Endothelial cell (in vitro differentiated cells): ENCODE measurements at places on chromosomes 6 and 20. TPM values are rescaled to one million over a fixed set of nuclear protein-coding genes. Genes with fewer than 3 reads are reported as not detected.

The PRL gene
- total RNA-seq = not detected

The DZANK1 gene
- 4.2 TPM for total RNA-seq

GRCh38 chr6:147617366-147617765 lies 108.9 kb downstream of the SAMD5 start:
- H3K4me1 ChIP-seq = no peaks in the 10 kb centered on the region
- H3K27ac ChIP-seq = no peak overlapping the region
- no peak for DNase-seq
- H3K4me3 ChIP-seq = no peak overlapping the region
- no peaks in the 10 kb centered on the region for H3K36me3 ChIP-seq
- H3K27me3 ChIP-seq = no peaks in the 10 kb centered on the region

DNA sequence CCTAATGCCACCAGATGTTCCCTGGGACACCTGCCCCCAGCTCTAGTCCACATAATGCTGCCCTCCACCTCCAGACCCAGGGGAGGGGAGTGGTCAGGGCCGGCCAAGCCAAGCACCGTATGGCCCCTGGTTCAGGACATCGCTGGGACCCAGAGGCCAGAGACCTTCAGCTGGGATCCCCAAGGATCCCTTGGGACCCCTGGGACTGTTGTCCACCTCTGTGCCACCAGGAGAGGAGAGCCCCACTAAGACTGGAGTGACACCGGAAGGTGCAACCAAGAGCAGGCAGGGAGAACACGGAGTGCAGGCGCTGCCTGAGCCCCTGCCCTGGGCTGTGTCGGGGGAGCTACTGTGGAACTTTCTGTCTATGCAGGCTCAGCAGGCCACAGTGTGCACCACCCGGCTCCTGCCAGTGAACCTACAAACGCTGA lies 43.6 kb downstream of the CTCFL start:
- no peak overlapping the region for H3K27ac ChIP-seq
- no peaks in the 10 kb centered on the region for H3K36me3 ChIP-seq
- no peak for DNase-seq
- H3K4me3 ChIP-seq = no peak overlapping the region
- H3K27me3 ChIP-seq = no peaks in the 10 kb centered on the region

DNA sequence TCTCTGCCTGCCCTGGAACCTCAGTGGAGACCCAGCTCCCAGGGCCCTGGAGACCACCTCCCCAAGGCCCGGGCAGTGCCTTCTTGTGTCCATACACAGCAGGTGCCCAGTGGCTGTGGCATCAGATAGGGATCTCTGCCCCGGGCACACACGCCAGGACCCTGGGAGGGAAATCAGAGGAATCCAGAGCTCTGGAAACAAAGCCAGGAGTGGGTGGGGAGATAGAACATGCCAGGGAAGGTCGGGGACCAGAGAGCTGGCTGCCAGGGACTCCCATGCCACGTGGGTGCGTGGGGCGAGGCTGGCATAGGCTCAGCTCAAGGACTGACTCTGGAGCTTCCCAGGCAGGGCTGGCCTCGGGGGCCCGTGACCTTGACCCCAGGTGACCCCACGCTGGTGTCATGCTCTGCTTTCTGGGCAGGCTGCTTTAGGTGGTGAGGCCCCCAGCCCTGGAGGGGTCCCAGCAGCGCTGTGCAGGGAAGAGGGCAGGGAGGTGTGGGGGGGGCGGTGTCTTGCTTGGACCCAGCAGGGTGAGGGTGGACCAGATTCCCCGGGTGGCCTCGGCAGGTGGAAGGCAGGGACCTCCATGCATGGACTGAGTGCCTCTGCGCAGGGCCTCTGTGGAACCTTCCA lies 17.6 kb upstream of the GATA5 start:
- peaks cover 3% of the 10 kb centered on the region for H3K36me3 ChIP-seq
- no peak overlapping the region for H3K27ac ChIP-seq
- no peaks in the 10 kb centered on the region for H3K4me1 ChIP-seq
- no peak for DNase-seq
- H3K4me3 ChIP-seq = no peak overlapping the region

DNA sequence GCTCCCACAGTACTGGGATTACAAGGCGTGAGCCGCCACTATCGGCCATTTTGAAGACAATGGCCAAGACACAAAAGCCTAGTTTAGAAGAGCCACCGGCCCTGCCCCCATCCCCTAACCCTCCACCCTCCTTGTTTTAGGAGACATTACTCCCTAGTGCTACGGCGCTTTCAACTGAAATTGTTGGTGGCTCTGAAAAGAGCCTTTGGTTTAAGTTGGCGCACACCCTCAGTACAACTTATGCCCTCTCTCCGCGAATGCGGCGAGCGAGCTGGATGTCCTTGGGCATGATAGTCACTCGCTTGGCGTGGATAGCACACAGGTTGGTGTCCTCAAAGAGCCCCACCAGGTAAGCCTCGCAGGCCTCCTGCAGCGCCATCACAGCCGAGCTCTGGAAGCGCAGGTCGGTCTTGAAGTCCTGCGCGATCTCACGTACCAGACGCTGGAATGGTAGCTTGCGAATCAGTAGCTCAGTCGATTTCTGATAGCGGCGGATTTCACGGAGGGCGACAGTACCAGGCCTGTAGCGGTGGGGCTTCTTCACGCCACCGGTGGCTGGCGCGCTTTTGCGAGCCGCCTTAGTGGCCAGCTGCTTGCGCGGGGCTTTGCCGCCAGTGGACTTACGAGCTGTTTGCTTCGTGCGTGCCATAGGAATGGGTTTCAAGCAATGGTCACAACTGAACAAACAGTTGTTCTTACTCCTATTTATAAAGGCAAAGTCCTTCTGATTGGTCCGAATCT lies 114.9 kb upstream of the BTN3A2 start:
- H3K27ac ChIP-seq = peak overlapping the region; percentile 73
- DNase-seq = peak; percentile 47
- peaks cover 17% of the 10 kb centered on the region for H3K4me1 ChIP-seq
- peak overlapping the region; percentile 91 for H3K4me3 ChIP-seq

DNA sequence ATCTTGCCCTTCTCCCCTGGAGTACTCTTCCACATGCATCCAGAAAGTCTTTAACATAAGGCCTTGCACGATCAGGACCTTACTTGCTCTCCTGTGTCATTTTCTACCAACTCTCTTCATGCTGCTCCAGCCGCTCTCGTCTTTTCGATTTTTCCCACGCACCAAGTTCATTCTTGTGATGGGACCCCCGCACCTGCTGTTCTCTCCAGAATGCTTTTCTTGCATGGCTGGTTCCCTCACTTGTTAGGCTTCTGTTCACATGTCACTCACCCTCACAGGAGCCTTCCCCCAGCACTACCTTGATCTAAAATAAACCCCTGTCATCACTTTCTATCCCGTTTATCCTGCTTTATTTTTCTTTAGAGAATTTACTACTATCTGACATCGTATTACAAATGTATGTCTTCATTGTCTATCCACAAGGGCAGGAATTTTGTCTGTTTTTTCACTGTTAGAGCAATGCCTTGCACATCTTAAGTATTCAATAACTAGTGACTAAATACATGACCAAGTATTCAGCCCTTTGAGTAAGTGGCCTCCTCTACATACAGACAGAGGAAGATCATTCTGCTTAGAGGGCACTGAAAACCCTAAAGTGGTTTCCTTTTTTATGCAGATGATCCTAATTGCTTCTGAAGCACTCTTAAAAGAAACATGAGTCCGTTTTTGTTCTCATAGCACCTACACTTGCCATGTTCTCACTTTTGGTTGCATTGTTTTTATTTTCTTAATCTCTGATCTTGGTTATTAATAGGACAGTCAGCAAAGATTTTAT lies 166.9 kb downstream of the SLC16A10 start:
- no peak for DNase-seq
- no peak overlapping the region for H3K4me3 ChIP-seq
- peaks cover 10% of the 10 kb centered on the region for H3K4me1 ChIP-seq
- no peak overlapping the region for H3K27ac ChIP-seq

- no peak for DNase-seq
- peaks cover 2% of the 10 kb centered on the region for H3K4me1 ChIP-seq
- no peak overlapping the region for H3K27ac ChIP-seq
- H3K27me3 ChIP-seq = no peaks in the 10 kb centered on the region
- H3K36me3 ChIP-seq = no peaks in the 10 kb centered on the region
Observed at GRCh38 chr6:9977411-9977810, 437.5 kb downstream of the TFAP2A start.

DNA sequence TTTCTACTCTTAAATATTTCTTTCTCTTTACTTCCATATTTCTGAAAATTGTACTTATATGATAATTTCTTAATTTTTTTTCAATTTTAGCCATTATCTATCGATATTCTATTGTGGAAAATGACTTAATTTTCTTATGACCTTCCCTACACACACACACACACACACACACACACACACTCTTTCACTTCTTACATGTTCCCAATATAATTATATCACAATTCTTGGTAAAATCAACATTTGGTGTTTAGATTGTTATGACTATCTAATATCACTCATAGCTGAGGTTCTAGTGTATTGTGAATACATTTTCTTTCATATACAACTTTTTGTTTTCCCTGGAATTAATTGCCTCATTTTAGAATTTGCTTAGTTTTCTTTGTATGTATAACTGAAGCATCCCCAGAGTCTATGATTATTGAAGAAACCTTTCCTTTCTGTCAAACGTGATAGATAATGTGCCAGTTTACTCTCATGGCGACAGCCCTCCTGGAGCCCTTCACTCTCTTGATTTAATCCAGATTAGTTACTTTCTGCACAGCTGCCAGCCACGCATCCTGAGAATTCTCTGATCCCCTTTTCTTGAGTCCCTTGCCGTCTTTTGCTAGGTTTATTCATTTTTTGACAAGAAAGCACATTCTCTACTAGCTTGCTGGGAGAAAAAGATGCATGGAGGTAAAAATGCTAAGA lies 63.4 kb downstream of the RNF182 start:
- no peak overlapping the region for H3K4me3 ChIP-seq
- peaks cover 2% of the 10 kb centered on the region for H3K27me3 ChIP-seq
- DNase-seq = no peak
- no peaks in the 10 kb centered on the region for H3K4me1 ChIP-seq
- no peak overlapping the region for H3K27ac ChIP-seq
- H3K36me3 ChIP-seq = no peaks in the 10 kb centered on the region

- H3K27me3 ChIP-seq = no peaks in the 10 kb centered on the region
- DNase-seq = no peak
- no peak overlapping the region for H3K4me3 ChIP-seq
- peak overlapping the region; percentile 44 for H3K27ac ChIP-seq
- no peaks in the 10 kb centered on the region for H3K36me3 ChIP-seq
Observed at GRCh38 chr6:142165227-142165626, 18.2 kb downstream of the VTA1 start.

- H3K27me3 ChIP-seq = peaks cover 3% of the 10 kb centered on the region
- peak; percentile 21 for DNase-seq
Observed at GRCh38 chr6:125611573-125612344, 137.7 kb upstream of the HEY2 start.

GRCh38 chr20:8706961-8707700 lies 361.8 kb upstream of the PLCB4 start:
- no peak overlapping the region for H3K27ac ChIP-seq
- H3K4me1 ChIP-seq = no peaks in the 10 kb centered on the region
- H3K4me3 ChIP-seq = no peak overlapping the region

DNA sequence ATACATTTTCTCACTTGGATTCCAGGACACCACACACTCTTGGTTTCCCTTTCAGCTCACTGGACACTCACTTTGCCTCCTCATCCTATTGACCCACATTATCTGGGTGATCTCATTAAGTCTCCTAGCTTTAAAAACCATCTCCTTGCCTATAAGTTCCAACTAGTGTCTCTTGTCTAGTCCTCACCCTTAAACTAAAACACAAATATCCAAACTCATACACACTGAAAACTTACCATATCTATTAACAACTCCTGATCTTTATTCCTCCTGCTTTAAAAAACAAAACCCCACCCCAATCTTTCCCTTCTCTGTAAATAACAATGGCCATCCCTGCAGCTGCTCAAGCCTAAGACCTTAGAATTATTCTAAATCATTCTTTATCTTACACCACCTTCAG lies 3.5 kb upstream of the SMIM28 start:
- no peaks in the 10 kb centered on the region for H3K4me1 ChIP-seq
- no peak for DNase-seq
- no peaks in the 10 kb centered on the region for H3K36me3 ChIP-seq
- H3K4me3 ChIP-seq = no peak overlapping the region
- H3K27ac ChIP-seq = no peak overlapping the region

DNA sequence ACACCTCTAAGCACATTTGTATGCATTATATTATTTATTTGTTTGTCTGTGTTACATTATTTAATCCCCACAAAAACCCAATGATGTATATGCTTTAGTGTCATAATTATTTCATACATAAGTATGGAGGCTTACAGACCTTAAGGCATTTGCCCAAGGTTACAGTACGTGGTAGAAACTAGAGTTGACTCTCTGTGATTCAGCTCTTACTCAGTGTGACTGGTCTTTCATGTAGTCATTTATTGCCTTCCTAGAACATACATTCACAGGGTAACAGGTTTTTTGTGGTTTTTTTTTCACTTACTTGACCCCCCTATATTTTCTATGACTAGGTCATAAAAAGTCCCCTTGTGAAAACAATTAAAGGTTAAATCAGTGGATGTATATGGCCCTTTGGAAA lies 566.8 kb downstream of the TFAP2A start:
- DNase-seq = no peak
- H3K27me3 ChIP-seq = no peaks in the 10 kb centered on the region
- no peaks in the 10 kb centered on the region for H3K36me3 ChIP-seq
- no peak overlapping the region for H3K27ac ChIP-seq
- H3K4me3 ChIP-seq = no peak overlapping the region

DNA sequence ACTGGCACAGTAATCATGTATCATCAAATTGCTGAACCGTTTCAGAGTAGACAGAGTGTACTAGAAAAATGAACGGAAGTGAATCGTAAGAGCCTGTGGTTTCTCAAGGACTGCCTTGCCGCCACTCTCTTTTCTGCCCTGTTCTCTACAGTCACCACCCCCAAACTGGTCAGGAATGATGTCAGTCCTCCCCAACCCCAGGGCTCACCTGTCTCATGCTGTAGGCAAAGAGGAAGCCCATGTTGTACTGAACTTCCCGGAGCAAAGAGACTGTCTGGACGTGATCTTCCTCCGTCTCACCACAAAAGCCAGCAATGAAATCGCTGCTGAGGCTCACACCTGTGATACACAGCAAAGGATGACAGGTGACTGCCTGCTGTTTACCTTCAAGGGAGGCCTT lies 31.0 kb downstream of the CDK5RAP1 start:
- no peak overlapping the region for H3K27ac ChIP-seq
- no peaks in the 10 kb centered on the region for H3K4me1 ChIP-seq
- H3K36me3 ChIP-seq = peaks cover 18% of the 10 kb centered on the region
- no peak for DNase-seq
- no peak overlapping the region for H3K4me3 ChIP-seq
- no peaks in the 10 kb centered on the region for H3K27me3 ChIP-seq

- H3K27me3 ChIP-seq = no peaks in the 10 kb centered on the region
- no peak overlapping the region for H3K4me3 ChIP-seq
- no peak for DNase-seq
- H3K4me1 ChIP-seq = no peaks in the 10 kb centered on the region
- H3K36me3 ChIP-seq = no peaks in the 10 kb centered on the region
Observed at GRCh38 chr6:150267686-150268561, 100.9 kb upstream of the IYD start.

DNA sequence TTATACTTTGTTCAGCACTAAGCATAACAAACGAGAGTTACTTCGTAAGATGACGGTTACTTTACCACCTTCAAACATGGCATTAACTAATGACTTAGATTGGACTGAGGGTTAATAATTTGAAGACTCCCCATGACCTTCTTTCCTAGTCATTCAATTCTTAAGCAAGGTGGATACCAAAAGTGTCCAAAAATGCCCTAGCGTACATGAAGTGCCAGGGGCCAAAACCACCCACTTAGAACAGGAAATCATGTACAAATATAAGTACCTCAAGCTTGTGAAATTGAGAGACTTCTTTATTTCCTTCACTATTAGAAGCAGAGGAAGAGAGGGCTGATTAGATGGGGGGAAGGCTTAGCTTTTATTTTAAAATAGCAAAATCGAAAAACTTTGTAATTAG lies 166.4 kb downstream of the ATXN1 start:
- H3K27ac ChIP-seq = no peak overlapping the region
- H3K27me3 ChIP-seq = no peaks in the 10 kb centered on the region
- H3K4me1 ChIP-seq = no peaks in the 10 kb centered on the region
